Stimulated activated CD4-positive, alpha-beta T cell treated with anti-CD3 and anti-CD28 coated beads, Interleukin-1b, Interleukin-23, amount 100 ng/mL, for 24 hours (primary cell): ENCODE measurements at places on chromosomes 16 and 17.
A peak's percentile ranks its signal among the peaks of the same experiment; 100 is the strongest.

DNA sequence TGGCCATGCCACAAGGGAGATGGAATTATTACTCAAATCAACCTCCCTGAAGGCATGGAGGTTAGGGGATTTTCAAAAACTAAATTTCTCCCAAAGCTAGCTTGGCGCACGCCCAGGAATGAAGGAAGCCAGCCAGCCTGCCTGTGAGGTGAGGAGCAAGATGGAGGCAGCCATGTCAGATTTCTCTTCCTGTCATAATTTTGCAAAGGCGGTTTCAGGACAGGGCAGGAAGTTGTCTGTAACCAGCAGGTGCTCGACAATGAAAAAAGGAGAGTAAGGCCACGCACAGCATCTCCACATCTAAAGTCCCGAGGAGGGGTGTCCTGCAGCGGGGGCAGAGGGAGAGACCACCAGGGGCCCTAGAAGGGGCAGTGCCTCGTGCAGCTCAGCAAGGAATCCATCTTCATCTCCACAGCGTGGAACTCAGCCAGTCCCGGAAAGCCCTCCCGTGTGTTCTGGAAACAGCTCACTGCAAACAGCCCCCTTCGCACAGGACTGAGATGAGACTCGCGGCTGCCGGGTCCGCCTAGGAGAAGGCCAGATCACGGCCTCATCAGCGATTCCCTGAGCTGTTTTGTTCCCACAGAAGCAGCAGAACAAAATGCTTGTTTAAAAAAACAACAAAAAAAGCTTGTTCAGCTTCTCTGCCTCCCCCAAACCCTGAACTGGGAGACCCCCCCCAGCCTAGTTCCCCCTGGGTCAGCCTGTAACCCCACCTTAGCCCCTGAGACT, 47.8 kb downstream of the SLC7A5 start:
- DNase-seq, result no peak

DNA sequence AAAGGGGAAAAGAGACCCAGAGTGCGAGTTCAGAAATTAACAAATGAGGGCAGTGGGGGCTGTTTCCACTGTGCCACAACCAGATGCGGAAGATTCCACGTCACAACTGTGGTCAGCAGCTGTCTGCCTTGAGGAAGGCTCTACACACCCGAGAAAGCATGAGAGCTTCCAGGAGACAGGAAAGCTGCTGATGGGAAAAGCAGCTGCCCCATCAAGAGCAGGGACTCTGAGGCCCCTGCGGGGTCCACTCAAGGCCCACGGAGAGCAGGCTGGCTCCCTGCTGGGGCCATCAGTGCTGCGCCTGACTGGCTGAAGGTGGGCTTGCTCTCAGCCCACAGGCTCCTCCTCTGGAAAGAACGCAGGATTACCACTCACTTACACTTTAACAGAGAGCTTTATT, 14.8 kb upstream of the TRAP1 start:
- no peak for DNase-seq

GRCh38 chr17:80960037-80960796, 31.4 kb upstream of the CHMP6 start:
- DNase-seq, result no peak

DNA sequence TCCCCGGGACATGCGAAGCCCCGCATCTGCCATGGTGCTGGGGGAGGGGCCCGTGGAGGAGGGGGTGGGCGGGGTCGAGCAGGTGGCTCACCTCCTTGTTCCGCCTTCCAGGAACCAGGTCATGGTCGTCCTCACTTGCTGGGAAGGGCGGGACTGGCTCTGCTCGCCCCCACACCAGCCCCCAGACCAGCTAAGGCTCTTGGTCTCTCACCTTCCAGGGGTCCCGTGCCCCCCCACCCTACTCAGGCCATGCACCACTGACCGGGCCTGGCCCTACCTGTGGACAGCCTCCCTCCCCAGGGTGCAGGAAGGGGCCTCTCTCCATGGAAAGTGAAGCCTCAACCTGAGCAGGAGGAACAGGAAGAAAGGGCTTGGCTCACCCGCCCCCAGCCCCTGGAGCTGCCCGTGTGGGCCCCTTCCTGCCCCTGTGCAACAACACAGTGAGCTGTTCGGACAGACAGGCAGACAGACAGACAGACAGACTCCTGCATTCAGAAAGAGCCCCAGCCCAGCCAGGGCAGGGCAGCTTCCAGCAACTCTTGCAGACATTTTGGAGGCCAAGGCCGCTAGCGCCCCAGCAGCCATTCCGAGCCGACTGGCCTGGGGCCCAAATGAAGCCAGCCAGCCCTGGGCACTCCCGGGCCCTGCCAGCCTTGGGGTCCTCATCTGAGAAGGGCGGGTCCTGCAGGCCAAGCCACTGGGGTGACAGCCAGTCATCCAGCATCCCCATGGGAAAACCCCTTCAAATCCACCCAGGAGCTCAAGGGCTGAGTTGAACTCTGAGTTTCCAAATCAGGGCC, 8.1 kb upstream of the KREMEN2 start:
- no peak for DNase-seq

GRCh38 chr17:7655541-7655840, 4.8 kb downstream of the ATP1B2 start:
- no peak for DNase-seq

GRCh38 chr16:65909310-65910050, 457.0 kb upstream of the CDH5 start:
- DNase-seq, result no peak

DNA sequence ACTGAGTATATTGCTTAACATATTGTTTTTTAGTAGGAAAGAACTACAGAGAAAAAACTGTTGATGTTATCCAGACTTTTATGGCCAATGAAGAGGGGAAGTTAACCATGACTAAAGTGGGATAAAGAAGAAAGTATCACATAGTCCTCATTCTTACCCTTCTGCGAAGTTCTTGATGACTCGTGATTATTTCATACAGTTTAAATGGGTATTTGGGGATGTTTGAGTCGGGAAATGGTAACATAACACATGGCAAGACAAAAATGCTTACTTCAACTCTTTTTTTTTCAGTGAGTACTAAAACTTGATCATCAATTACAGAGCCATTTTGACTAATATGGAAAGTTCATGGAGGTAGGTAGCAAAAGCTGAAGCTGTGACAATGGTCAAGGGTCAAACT, 4.9 kb downstream of the POLG2 start:
- DNase-seq, result no peak

- peak; percentile 44 for DNase-seq
Observed at GRCh38 chr17:32659419-32659842, 172.6 kb downstream of the CDK5R1 start.

DNA sequence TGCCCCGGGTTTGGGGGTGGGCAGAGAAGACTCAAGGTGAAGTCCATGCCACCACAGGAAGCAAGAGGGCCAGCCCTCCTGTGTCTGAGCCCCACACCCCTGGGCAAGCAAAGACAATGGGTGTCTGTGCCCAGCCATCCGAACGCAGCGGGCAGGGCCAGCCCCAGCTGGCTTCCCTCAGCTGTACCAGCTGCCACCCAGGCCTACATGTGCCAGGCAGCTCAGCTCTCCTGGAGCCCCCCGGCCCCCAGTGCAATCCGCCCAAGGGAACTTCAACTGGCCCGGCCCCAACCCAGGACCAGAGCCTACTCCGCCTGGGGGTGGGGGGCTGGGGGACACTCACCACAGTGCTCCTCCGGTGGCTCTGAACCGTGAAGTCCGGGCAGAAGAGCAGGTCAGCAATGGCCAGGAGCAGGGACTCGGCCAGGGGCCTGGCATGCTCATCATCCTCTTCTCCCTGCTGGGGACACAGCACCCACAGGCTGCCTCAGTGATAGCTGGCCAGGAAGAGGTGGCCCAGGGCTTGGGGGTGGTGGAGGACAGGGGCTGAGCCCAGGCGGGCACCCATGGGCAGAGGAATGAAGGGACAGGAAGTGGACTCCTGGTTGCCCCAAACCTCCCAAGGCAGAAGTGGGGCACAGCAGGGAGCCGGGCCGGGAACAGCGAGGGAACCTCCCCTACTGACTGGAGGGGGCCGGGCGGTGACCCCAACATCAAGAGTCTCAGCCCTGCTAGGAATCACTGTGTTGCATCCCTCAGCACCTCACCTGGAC, 9.8 kb downstream of the HID1 start:
- no peak for DNase-seq

DNA sequence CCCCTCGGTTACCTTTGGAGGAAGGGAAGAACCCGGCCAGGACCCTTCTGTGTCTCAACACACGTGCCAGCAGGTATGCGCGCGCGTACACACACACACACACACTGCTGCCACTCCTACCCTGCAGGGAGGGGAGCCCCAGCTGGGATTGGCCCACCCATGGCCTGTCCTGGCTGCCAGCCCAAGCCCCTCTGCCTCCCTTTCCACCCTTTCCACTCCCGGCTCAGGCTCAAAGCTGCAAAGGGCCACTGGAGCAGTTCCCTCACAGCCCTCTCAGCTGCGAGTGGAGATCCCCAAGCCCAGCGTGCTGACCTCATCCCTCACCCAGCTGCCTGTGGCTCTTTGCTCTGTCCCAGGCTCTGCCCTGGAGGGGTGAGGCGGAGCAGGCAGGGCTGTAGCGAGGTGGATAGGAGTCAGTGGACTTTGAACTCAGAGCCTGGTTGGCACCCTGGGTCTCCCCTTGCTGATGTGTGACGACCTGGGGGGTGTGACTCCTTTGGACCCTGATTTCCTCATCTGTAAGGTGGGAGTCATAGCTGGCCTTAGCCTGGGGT, 14.5 kb downstream of the KIF19 start:
- DNase-seq, result no peak

- no peak for DNase-seq
Observed at GRCh38 chr17:48641541-48642058, 15.4 kb upstream of the HOXB9 start.

- no peak for DNase-seq
Observed at GRCh38 chr17:80677214-80677756, 132.6 kb downstream of the RPTOR start.

GRCh38 chr16:678858-679813, 1.1 kb upstream of the STUB1 start:
- no peak for DNase-seq

DNA sequence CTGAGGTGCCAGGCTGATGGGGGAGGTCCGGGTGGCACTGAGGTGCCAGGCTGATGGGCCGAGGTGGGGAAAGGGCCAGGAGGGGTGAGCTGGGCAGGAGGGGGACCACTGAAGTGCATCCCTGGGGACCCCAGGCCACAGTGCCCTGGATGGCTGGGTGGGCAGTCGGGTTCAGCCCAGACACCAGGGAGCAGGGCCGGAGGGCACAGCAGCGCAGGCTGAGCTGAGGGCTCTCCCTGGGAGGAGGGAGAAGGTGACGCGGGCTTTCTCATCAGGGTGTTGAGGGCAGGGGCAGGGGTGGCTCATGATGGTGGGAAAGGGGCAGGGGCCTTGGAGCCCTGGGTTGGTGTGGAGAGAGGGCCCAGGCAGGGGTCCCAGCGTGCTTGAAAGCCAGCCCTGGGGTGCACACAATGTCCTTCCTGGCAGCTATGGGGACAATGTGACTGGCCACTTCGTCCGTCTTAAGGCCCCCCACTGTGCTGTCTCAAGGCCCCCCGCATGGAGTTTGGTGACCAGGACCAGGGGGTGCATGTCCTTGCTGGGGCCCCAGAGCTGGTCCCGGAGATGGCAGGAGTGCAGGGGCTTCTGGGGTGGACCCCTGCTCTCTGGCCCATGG, 16.0 kb downstream of the CD7 start:
- no peak for DNase-seq

- no peak for DNase-seq
Observed at GRCh38 chr16:27636453-27637240, 86.7 kb downstream of the KATNIP start.

DNA sequence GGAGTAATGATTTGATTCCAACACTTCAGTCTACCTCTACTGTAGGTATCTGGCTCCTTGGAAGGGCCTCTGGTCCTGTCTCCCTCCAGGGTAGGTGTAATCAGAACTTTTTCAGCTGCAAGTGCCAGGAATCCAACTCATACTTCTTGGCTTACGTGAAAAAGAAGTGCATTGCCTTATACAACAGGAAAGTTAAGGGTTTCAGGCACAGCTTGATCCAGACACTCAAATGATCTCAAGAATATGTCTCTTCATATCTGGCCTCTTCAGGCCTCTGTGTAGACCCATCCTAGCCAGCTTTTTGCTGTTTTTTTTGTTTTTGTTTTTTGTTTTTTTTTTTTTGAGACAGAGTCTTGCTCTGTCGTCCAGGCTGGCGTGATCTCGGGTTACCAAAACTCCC, 4.2 kb upstream of the CORO1A start:
- no peak for DNase-seq

DNA sequence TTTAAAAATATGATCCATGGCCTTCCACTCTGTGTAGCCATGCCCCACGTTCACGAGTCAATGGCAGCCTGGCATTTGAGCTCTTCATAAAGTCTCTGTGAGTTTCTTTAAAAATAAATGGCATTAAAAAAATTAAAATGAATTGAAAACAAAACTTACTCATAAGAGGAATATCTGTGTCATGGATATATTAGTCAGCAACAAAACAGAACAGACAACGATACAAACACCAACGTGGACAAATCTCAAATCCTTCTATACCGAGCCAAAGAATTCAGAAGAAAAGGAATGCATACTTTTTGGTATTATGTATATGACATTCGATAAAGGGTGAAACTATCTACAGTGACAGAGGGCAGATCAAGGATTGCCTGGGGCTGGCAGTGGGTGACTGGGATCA, 8.2 kb upstream of the CMIP start:
- no peak for DNase-seq

- no peak for DNase-seq
Observed at GRCh38 chr16:54816471-54816870, 114.2 kb upstream of the IRX5 start.

DNA sequence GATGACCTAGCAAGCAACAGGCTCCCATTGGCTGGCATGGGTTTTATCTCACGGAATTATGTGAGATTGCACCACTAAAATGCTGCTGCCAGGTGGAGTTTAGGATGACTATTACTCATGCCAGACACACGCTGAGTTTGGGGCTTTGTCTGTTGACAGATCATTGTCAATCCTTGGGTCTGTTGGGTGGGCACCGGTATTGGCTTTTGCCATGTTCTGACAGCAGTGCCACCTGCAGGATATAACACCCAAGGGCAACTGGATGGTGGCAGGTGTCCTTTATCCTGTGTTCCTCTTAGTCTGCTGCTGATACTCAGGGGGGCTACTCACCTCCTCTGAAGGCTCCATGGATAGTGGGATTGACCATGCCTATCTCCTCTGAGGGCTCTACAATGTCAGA, 221.6 kb upstream of the DYNLRB2 start:
- DNase-seq, result no peak

GRCh38 chr17:17280613-17281549, at the start of gene COPS3:
Gene COPS3, minus strand, starts transcription at chr17:17281246. Its CDS starts 60 bp downstream, at chr17:17281186.
- DNase-seq, result peak; percentile 89

DNA sequence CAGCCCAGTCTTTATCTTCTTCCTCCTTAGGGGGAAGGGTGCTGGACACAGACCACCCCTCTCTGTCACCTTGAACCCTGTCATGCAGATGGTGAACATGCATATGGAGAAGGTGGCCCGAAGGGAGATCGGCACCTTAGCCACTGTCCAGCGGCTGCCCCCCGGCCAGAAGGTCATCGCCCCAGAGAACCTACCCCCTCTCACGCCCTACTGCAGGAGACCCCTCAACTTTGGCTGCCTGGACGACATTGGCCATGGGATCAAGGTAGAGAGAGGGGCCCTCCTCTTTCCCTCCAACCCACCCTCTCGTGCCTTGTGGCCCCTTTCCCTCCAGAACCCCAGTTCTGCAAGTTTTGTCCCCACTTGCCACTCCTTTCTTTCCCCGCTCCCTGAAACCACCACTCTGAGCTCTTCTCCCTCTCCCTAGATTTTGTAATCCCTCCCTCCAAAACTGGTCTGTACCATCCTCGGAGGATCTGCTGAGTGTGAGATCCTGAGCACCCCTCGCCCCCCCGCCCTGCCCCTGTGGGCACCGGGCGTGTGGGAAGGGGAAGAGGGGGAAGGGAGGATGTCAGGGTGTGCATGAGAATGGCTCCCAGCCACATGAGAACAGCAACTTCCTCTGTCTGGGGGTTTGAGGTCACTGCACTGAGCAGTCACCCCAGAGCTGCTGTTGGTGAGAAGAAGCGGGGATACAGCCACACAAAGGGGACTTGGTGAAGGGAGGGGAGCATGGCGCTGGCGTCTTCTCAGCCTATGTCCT, 7.3 kb downstream of the ABI3 start:
- no peak for DNase-seq
